ENCODE measurements at places on chromosomes 7 and 10.

DNA sequence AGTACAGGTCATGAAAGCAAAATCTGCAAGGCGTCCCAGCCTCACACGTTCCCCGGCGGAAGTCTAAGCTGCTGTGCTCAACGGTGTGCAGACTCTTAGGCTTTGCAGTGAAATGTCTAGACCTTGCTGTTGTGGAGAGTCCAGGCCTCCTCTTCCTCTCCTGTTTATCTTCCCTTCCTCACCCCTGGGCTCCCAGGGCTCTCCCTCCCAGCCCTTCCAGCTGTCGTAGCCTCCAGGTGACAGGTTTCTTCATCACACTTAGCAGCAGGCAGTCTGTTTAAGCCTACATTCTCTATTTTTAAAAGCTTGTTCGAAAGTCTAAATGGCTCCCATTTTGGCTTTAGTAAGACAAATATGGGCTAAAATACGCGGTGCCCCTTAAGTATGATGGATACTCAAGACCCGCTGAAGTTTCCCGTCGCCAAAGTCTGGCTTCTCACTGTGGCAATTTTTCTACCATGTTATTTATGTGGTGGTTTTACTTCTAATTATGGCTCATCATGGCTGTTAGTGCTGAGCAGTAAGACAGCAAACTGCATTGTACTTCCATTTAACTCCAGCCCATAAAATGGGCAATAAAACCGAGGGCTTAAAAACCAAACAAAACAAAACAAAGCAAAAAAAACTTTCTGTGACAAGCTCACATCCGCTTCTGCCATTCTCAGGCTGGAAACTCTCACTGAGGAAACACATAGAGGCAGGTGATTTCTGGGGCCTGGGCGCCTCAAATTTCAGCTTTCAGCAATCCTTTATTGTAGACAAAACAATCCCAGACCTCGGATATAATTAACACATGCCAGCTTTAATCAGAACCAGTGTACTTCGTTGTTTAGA is 243.2 kb downstream of the SNX10 start:
- no peak for DNase-seq

- peak; percentile 54 for DNase-seq
Observed at GRCh38 chr10:80498833-80499741, 38.6 kb upstream of the SH2D4B start.

GRCh38 chr7:108143658-108144420 is 13.7 kb upstream of the LAMB4 start:
- no peak for DNase-seq

DNA sequence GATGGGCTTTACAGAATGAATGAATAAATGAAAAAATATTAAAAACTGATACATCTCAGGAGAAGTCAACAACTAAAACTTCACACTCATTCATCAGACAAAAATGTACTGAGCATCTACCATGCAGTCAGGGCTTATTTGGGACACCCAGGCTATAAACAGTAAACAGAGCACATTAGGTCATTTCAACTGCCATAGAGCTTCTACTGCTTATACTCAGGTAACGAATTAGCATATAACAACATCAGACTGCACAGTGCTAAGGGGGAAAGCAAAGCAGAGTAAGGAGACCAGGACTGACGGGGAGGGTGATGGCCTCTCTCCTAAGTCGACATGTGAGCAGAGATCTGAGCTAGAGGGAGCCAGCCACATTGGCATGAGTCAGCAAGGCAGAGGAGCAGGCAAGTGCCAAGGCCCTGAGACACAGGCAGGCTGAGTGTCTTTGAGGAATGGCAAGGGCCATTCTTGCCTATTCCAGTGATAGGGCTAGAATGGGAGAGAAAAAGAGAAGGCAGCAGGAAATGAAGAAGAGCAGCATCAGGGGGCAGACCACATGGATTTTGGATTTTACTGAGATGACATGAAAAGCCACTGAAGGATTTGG is 528.9 kb downstream of the PARD3 start:
- no peak for DNase-seq

DNA sequence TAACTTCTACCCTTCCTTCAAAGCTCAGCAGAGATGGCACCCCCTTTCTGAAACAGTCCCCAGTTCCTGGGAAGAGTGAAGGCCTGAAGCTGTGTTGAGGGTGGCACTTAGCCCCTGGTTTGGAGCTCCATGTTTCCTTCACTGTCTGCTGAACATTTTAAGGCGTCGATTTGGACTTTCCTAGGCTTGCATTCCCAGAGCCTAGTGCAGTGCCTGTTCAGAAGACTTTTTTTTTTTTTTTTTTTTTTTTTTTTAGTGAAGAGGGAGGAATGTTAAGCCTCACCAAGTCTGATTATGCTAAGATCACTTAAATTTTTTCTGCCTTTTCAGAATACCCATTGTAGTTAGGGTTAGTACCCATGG is 97.0 kb downstream of the PFKFB3 start:
- DNase-seq = no peak

GRCh38 chr10:44966129-44966815 is 6.7 kb downstream of the RASSF4 start:
- DNase-seq = no peak

GRCh38 chr10:11670381-11670780 is 58.9 kb upstream of the USP6NL start:
- DNase-seq = no peak

- no peak for DNase-seq
Observed at GRCh38 chr7:45939574-45939973, 18.5 kb upstream of the IGFBP3 start.

DNA sequence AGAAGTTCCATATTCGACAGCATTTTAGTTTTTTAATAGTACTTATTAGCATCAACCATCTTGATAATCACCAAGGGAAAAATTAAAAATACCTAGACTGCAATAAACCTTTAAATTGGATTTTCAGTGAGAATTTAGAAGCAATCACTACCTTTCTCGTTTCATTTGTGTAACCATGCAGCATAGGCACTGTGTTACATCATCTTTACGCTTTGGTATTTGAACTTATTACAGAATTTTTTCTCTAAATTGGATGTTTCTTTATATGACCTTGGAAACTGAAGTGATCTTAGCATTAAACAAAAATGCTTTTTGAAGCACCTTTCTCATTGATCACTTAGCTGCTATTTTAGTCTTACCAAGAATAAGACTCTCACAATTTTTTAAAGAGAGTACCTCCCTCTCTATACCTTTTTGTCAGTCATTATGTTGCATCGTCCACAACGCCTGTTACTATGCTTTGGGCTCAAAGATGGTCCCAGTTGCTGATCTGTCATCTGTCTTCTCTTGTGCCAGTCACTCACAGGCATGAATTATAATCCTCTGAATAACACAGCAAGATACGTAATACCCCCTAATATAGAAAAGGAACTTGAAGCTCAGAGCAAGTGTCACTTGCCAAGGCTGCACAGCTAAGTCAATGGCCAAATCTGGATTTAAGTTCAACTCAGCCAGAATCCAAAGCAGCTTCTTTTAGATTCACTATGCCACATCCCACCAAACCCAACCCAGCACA is 19.6 kb upstream of the ASCC1 start:
- DNase-seq = no peak

DNA sequence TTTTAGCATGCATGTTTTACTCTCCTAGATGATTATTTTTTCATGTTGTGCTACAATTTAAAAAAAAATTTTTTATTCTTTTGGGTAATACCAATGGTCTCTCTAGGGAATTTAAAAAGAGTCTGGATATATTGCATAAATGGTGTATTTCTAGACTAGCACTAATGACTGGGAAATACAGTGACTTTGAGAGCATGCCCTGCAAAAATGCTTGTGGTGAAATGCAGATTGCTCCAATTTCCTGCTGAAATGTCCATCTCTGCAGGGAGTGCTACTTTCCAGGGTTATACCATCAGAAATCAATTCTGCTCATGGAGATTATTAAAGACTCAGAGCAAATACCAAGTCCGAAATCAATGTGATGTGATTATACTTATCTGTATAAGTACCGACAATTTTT is 186.1 kb downstream of the PRKG1 start:
- DNase-seq = no peak

DNA sequence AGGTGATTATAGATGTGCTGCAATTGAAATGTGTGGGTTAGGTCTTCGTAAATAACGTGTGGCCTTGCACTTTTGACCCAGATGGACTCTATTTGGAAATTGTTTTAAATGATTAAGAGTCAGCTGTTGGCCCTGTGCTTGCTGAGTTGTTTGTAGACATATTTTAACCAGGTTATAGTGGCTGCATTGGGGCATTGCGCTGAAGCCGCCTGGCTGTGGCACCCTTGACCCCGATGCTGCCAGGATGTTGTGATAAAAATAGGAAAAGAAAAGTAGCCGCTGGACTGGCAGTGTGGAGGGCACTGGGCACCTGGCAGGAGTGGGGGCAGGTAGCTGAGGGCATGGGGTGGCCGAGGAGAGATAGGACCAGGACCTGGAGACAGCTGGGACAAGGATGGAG is 13.4 kb downstream of the LRRC27 start:
- DNase-seq = no peak

DNA sequence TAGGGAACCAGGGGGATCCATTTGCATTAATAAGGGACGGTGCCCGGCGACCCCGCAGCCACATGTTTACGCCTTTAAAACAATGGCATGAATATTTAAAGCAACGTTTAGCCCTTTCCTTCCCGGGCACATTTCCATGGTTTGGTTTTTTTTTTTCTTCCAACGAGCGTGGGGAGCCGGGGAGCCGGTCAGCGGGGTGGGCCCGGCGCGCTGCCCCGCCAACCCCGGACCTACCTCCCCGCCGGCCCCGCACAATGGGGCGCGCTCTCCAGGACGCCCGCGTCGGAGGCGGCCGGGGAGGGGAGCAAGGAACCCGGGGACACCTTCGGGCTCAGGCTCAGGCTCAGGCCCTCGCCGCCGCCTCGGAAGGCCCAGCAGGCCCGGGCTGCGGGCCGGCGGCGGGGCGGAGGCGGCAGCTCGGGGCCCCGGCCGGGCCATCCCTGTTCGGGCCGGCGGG is 1.0 kb downstream of the SEPHS1 start:
- DNase-seq = peak; percentile 9

DNA sequence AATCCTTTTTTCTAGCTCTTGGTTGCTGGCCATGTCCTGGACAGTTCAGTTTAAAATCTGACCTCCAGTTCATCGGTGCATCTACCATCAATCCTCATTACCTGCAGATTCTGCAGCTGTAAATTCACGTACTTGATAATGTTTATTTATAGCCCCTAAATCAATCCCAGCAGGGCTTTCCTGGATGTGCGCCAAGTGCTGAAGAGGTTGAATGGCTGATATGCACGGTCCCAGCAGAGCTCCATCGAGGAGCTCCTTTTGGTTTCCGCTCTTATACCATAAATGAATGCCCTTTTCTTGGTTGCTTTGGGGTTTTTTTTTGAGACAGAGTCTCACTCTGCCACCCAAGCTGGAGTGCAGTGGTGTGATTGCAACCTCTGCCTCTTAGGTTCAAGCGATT is 91.2 kb upstream of the CCZ1B start:
- DNase-seq = no peak

DNA sequence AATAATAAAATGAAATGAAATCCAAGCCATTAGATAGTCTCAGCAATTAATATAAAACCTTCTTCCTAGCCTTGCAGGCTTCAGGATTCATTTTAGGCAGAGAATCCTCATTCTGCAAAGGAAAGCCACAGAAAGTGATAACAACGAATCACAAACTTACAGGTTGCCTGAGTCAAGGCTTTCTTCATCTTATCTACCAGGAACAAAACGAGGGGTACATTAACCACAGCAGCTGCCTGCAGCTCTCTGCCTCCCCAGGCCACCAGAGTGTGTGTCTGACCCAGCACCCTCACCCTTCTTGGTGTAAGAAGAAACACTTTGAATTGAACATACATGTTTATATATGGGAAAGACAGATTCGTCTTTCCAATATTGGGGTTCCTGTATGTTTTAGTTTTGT is 12.5 kb upstream of the TNS3 start:
- no peak for DNase-seq

DNA sequence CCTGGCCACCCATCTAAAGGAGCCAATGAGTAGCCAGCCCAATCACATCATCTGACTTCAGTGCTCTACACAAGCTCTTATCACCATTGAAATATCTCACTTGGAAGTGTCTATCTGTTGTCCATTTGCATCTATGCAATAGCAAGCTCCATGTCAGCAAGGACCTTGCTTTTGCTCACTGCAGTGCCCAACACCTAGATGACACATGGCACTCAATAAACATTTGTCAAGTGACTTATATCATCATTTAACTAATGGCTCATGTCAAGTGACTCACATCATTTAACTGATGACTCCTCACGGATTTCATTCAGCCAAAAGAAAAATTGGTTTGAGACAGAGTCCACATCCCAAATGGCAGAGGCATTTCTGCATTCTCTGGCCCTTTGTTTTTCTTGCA is 92.9 kb upstream of the ADAM12 start:
- no peak for DNase-seq

DNA sequence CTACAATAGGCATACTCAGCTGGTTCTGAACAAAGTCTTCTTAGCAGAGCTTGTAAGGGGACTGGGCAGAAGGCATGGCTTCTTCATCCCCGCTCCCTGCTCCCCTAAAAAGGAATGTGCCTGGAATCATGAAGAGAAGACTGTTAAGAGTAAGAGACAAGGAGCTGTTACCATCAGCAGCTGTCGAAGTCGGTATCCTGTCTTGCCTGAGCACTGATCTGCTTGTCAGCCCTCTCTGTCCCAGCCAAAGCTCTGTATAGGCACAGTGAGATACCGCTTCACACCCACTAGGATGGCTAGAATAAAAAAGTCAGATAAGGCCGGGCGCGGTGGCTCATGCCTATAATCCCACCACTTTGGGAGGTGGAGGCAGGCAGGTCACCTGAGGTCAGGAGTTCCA is 2.4 kb downstream of the ABLIM1 start:
- no peak for DNase-seq

DNA sequence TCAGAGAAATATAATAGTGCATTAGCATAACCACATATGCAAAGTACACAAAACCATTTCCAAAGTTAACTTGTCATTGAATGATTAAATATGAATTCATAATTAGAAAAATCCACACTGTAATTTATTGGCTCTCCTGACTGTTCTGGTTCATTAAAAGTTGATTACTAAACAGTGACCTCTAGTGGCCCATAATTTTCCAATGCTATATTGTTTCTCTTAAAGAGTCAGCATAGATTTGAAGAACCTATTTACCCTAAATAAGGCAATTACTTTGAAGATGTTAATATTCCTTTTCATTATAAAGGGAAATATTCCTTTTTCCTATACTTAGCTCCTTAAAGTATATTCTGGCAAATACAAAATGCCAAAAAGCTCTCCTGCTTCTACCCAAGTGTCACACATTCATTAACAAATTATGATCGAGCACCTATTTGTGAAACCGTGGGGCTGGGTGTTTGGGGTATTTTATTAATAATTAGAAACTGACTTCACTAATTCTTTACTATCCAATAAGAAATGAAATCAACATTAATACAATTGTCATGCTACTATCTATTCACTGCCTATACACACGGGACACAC is 86.2 kb downstream of the HIBADH start:
- DNase-seq = no peak

GRCh38 chr7:42117201-42117600 is 119.8 kb downstream of the GLI3 start:
- DNase-seq = no peak

DNA sequence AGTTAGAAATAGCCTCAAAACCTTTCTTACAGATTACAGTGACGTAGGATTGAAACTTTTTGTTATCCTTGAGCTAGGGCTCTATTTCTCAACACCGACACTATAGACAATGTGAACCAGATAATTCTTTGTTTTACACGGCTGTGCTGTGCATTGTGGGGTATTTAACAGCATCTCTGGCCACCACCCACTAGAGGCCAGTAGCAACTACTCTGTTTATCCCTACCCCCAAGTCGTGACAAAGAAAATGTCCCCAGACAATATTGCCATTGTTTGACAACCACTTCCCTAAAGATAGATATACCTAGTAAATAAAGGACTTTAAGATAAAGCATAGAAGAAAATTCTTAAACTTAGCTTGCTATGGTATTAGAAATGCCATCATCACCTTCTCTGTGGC is 359.6 kb downstream of the ARL4A start:
- no peak for DNase-seq

- DNase-seq = no peak
Observed at GRCh38 chr10:34593930-34594329, 221.2 kb downstream of the PARD3 start.
